ENCODE measurements at places on chromosomes 6 and 20. TPM values are rescaled to one million over a fixed set of nuclear protein-coding genes. Genes with fewer than 3 reads are reported as not detected.
A peak's percentile ranks its signal among the peaks of the same experiment; 100 is the strongest.

Gene HLA-DRA
- total RNA-seq, result not detected

- no peak for DNase-seq
These were observed 413.0 kb downstream of the PREX1 start for GRCh38 chr20:48414786-48415185.

- no peak for DNase-seq
These were observed 49.4 kb downstream of the MCUR1 start for GRCh38 chr6:13764996-13765395.

Gene KCNS1
- total RNA-seq, result not detected

Gene LATS1
- total RNA-seq, result 33.9 TPM

Gene TCP11
- not detected for total RNA-seq

DNA sequence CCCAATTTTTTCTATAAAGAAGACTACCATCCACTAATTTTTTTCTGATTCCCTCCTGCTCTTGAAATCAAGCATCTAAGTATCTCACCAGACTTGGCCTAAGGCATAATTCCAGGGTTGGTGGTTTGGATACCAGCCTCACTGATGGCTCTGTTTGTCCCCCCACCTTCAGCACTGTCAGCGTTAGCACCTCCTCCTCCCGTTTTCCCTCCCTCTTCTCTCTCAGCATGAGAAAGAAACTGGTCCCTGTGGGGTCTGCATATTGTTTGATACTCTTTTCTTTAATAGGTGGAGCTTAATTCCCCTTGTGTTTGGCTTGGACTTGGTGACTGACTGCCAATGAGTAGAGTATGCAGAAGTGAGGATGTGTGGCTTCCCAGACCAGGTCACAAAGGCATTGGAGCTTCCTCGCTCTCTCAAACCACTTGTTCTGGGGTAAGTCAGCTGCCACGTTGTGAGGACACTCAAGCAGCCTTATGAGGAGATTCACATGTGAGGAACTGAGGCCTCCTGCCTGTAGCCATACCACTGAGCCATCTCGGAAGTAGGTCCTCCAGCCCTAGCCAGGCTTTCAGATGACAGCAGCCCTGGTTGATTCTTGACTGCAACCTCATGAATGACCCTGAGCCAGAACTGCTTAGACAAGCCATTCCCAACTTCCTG, 65.2 kb downstream of the RIOK1 start:
- no peak for DNase-seq

DNA sequence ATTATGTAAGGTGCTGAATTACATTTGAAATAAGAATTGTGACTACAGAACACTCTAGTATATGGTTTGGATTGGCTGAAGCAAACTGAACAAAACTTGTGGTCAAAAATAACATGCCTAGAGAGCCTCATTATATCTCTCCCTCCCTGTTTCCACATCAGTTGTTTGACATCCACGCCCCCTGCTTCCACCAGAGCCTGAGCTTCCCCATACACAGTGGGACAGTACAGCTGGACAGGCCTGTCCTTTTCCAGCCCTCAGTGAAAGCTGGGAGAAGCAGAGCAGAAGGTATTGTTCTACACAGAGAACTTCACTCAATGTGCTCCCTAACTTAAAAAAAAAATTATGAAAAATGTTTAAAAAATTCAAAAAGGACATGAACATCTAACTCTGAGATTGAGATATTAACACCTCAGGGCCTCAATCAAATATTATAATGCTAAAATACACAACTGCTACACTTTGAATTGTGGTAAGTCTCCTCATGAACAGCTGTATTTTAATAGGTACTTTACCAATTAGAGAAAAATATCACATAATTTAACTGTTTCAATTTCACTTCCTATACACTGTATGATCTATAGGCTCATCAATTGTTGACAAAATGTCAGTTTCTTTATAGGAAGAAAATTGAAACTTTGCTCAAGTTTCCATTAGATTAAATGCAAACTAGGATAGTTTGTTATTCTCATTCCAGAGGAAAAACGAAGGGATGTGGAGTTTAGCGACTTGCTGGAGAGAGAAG, 44.9 kb upstream of the SCML4 start:
- DNase-seq, result no peak

DNA sequence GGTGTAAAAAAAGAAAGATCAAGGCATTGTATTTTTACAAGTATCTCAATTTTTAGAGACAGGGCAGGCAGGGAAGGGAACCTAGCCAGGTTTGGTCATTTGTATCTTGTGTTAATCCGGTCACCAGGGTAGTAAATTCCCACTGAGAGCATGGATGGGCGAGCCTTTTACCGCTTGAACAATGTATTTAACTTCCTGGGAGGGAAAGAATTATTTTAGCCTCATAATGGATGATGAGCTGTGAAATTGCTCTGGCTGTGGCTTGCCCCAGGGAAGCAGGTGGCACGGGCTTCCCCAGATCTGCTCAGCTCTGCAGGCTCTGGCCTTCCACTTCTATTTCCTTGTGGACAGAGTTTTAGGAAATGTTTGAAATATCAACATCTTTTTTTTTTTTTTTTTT, 72.9 kb downstream of the TOX2 start:
- peak; percentile 98 for DNase-seq

Gene SRSF12
- total RNA-seq, result 8.3 TPM

GRCh38 chr6:30171677-30172471, 8.5 kb downstream of the TRIM15 start:
- DNase-seq, result no peak

Gene PBOV1
- total RNA-seq, result not detected

DNA sequence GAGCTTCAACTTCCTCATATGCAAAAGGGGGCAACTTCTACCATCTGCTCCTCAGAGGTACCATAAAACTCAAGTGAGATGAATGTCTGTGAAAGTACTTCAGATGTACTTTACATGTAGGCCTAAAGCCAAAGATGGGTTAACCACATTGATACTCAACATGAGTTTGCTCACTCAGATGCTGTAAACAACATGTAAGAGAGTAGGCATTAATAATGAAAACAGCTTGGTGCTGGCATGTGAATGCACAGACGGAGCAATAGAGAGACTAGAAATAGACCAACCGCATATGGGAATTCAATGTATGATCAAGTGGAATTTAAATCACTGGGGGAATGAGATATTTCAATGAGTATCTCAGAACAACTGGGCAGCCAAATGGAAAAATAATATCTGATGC, 143.8 kb upstream of the CDYL start:
- DNase-seq, result no peak

- DNase-seq, result no peak
These were observed 34.5 kb downstream of the KIF16B start for GRCh38 chr20:16538779-16539178.

Gene C20orf204
- 3.0 TPM for total RNA-seq

Gene ARFGEF2
- 35.6 TPM for total RNA-seq

Gene RAB22A
- 23.5 TPM for total RNA-seq

DNA sequence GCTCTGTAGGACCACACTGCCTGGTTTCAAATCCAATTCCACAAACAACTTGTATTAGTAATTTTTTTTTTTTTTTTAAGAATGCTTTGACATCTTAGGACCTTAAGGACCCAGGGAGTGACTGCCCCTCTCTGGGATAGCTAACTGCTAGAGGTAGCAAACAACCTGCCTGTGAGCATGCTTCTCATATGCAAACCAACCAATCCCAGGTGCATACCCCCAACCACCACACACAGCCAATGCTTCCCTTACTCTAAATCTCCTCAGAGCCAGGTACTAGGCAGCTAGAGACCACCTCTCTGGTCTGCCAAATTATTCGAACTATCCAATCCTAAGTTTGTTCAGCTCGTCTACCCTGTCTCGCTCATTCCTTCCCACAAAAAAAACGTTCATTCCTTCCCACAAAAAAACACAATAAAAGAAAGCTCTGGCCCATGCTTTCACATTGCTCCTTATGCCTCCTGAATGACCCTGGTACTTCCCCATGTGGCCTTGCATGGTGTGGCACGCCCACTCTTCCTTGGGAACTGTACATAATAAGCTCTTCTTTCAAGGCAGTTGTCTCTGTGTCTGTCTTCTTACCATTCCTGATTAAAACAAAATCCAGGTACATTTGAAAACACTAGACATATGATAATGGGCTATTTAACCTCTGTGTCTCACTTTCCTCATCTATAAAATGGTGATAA, 6.4 kb downstream of the SERAC1 start:
- no peak for DNase-seq

DNA sequence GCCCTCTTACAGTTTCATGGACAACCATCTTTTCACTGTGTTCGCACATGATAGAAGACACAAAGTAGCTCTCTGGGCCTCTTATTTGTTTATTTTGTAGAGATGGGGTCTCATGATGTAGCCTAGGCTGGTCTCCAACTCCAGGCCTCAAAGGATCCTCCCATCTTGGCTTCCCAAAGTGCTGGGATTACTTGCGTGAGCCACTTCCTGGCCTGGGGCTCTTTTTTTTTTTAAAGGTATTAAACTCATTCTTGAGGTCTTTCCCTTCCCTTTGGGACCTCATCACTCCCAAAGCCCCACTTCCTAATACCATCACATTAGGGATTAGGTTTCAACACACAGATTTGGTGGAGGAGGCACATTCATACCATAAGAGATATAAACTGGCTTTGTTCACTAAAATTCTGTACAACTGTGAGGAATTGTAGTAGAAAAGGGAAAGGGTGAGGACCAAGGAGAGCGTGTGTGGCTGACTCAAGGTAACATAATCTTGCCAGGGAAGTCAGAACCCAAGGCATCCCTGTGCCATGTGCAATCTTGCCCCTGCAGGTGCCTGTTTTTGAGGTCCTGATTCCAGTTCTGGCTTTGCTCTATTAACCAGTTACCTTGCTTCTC, 45.5 kb downstream of the EIF2S2 start:
- peak; percentile 70 for DNase-seq

DNA sequence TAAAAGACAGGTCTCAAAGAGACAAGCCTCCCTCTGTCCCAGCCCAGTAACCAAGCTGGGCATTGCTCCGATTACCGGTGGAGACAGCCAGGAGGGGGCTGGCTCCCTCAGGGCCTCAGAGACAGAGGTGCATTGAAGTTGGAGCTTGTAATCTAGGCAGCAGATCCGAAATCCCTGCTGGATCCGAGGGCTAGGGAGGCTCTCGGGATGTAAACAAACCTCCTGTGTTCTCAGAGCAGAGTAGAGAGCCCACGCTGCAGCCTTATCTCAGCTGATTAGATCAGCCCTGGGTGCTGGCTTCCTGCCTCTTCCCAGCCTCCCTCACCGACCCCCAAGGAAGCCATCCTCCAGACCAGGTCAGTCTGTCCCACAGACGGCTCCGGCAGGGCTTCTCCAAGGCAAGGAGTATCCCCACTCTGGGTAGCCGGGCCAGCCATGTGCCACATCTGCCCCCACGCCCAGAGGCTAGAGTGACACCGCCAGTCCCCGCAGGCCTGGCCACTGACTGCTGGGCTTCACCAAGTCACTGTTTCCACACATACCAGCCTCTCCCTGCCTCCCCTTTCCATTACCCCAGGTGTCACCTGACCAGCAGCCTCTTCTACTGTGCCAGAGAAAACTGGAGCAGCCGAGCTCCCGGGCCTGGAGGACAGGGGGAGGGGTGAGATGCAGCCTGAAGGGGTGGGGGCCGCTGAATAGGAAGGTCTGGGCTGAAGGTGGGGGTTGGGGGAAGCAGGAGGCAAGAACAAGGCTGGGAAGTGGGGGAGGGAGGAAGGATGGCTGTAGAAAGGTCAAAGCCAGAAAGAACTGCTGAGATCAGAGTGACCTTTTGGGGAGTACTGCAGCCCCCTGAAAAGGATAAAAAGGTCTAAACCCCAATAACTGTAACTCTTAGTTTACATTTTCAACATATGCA, 6.0 kb downstream of the SDC4 start:
- peak; percentile 55 for DNase-seq

Gene NFATC2
- not detected for total RNA-seq

DNA sequence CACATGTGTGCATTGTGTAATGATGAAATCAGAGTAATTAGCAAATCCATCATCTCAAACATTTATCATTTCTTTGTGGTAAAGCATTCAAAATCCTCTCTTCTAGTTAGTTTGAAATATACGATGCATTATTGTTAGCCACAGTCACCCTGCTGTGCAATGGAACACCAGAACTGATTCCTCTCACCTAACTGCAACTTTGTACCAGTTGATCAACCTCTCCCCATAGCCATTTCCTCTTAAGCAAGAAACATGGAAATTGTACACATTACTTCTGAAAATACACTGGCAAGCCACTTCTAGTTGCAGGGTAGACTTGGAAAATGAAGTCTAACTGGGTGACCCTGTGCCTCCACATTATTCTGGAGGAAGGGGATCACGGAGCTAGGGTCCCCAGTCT, 58.1 kb upstream of the ESR1 start:
- no peak for DNase-seq

DNA sequence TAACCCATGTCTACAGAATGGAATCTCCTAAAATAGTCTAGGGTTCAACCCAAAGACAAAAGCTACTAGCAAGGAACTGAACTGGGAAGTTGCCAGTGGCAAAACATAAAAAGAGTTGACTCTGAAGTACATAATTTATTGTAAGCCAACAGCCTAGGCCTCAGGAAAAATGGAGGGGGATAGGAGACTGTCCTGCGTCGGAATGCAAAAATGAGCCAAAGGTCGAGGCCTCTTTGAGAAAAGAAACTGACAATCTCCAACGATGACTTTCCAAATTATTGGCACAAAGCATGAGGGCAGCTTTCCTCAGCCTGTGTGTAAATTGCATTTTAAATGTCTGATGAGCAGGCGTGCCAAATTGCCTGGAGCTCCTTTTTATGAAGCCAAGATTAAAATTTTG, 2.1 kb downstream of the COL12A1 start:
- peak; percentile 29 for DNase-seq

DNA sequence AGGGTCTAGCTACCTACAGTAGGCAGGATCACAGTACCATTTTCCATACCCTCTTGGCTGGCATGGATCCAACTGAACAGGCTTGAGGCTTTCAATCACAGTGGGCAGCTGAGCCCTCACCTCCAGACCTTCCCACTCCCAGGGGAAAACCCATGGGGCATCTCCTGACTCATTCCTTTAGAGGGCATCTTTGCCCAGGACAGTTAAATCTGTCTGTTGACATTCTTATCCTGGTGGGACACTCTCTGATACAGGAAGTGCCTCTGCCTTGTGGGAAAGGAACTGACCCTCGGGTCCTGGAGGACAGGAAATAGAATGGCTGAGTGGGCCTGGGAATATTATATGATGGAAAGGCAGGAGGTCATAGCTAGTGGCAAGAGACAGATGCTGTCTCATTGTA, 10.2 kb upstream of the EPB41L1 start:
- DNase-seq, result no peak

DNA sequence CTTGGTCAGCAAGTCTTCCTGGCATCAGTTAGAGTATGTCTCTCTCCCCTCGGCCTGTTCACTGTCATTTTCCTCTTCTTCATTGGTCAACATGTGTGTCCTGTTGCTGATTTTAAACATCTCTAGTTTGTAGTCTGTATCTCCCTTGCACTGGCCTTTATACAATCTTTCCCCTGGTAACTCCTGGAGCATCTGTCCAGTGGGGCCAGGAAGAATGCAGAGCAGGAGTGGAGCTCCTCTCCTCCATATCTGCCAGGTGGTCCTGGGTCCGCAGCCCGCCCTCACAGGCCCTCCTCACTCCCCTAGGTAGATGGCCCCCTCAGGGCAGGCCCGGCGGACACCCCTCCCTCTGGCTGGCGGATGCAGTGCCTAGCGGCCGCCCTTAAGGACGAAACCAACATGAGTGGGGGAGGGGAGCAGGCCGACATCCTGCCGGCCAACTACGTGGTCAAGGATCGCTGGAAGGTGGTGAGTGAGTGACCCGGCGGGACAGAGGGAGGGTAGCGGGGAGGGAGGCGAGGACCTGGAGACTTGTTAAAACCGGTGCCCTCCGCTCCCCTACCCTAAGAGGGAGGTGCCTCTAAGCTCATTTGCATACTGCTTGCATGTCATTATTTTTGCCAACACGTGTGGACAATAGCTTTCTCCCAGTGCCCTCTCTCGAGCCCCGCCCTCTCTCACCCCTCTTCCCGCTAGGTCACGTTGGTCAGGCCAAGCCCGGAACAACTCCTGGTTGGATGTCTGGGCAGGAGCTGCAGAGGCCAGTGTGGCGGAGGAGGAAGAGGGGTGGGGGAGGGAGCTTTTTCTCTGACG, 3.2 kb downstream of the TTBK1 start:
- peak; percentile 27 for DNase-seq

Gene TINAG
- total RNA-seq, result not detected

Data from SJCRH30 (cell line).